Stimulated activated naive B cell treated with anti-CD40 and anti-IgM and Interleukin-4, amounts not matched to agents 10 μg/mL and 1 μg/mL and 100 μg/mL, for 72 hours (primary cell): ENCODE measurements at places on chromosomes 1 and 21.

DNA sequence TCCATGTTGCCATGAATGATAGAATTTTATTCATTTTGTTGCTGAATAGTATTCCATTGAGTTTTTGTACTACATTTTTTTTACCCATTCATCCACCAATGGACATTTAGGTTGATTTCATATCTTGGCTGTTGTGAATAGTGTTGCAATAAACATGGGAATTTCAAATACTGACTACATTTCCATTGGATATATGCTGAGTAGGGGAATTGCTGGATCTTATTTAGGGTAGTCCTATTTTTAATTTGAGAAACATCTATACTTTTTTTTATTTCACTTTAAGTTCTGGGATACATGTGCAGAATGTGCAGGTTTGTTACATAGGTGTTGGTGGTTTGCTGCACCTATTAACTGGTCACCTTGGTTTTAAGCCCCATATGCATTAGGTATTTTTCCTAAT lies 38.8 kb upstream of the TNFSF4 start:
- DNase-seq, result no peak

- DNase-seq, result no peak
Measured at GRCh38 chr1:240672132-240672811, 60.3 kb upstream of the GREM2 start.

DNA sequence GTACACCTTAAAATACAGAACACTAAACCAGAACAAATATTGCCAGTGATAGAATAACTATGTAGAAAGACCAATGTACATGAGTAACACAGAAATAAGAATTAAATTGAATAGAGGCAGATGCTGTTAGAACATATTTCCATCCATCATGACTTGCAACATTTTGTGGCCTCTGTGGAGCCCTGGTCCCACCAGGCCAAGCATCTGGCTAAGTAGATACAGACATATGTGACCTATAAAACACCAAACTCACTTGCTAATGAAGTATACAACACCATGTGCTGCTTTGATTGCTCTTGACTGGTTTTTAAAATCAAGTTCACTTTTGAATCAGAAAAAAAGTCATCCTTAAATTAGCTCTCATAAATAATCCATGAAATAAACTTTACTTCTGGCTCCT lies 20.5 kb downstream of the SLC19A2 start:
- DNase-seq, result no peak

- no peak for DNase-seq
Measured at GRCh38 chr1:88779880-88780279, 95.8 kb downstream of the PKN2 start.

- no peak for DNase-seq
Measured at GRCh38 chr1:17890056-17890814, 135.1 kb downstream of the ACTL8 start.

- no peak for DNase-seq
Measured at GRCh38 chr1:33948291-33948690, 84.4 kb downstream of the HMGB4 start.

DNA sequence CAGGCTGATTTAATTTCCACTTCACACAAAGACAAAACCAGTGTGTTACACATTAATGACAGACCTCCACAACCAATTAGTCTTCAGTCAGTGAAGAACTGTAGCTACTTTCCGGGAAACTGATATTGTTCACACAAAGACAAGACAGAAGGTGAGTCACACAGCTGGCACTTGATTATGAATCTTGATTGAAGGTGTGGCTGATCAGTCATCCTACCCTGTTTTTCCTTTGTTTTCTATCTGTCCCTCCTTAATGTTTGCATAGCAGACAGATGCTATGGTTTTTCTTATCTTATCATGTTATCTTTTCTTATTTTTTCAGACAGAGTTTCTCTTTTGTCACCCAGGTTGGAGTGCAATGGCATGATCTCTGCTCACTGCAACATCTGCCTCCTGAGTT lies 185.1 kb upstream of the GREM2 start:
- DNase-seq, result no peak

DNA sequence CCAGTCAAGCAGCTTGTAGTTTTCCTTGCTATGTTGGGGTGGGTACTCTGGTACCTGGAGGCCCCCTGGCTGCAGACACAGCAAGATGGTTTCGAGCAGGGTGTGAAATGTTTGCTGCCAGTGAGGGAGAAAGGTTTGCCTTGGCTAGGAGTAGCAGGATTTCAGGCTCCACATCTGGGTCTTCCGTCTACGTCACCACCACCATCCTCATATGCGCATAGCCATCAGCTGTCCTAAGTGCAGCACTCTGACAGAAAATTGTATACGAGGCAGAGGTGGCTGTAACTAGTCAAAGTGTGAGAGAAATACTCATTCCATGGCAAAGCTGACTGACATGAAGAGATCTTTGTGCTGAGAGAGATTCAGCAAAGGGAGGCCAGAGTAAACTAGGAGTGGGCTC lies 212.6 kb downstream of the NFIA start:
- DNase-seq, result no peak

DNA sequence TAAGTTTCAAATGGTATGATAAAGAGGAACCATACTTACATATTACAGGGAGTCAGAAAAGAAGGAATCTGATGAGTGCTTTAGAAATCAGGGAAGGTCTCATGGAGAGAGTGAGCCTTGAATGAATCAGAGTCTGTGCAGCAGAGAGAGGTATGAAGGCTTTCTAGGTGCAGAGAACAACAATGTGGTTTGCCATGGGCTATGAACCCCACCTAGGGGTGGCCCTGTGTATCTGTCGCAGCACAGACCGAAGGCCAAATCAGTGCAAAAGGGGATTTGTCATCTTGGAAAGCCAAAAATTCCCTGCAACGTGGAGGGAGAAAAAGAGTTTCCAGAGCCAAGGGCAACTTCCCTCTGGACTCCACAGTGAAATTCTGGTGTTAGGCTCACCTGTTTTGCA lies 3.5 kb downstream of the PAPPA2 start:
- DNase-seq, result no peak

- DNase-seq, result no peak
Measured at GRCh38 chr1:7919880-7920279, 20.8 kb downstream of the TNFRSF9 start.

DNA sequence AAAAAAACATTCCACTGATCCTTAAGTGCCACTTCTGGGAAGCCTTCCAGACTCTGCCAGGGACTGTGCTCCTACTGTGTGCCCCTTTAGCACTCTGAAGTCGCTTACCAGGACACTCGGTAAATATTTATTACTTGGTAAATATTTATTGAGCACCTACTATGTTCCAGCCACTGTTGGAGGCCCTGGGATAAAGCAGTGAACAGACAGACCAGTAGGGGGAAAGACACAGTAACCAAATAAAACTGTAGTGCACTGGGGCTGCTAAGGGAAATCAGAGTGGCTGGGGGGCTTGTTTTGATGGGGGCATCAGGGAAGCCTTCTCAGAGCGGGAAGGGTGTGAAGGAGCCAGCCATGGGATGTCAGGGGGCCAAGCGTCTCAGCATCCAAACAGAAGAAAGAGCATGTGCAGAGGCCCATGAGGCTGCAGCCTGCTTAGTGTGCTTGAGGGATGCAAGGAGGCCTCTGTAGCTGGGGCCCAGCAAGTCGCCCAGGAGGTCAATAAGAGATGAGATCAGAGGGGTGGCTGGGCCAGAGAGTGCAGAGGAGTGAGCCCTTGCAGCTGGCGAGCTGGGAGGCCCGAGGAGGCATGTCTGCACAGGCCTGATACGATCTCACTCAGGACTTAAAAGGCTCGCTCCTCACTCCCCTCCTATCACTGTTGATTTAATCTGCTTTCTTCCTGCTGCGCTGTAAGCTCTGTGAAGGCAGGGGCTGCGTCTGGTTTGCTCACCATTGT lies 28.6 kb downstream of the KAZN start:
- DNase-seq, result no peak

DNA sequence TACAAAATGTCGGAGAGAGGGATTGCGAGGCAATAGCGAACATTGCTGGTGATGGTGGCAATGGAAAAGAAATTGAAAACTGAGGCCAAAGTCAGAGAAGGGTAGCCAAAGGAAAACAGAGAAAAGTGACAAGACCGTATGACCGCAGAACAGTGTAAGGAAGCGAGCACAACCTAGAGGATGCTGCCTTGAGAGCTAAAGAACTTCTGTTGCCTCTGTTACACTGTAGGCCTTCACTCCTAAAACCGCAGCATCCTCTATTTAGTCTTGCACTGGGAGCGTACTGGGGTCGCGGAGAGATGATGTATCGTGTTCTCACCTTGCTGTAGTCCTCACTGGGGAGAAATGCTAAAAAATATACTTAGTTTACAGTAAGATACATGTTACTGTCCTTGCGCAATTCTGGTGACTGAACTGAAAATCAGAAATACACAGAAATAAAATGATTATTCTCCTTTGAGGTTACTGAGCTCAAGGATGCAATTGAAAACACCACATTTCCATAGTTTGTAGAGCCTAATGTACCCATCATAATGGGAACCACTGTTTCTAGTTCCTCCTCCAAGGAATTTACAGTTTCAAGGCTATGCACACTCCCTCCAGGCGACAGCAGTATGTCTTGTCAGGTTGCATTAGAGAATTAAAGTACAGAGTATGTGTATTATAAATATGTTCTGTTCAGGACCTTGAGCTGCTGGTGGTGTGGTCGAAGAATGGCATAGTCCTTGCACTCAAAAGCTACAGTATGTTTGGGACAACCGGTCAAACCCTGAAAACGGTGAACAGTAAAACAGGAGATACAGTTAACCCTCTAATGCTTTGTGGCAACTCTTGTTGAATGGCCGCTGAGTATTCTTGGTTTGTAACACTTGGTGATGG lies 1.3 kb downstream of the NEK7 start:
- DNase-seq, result no peak

DNA sequence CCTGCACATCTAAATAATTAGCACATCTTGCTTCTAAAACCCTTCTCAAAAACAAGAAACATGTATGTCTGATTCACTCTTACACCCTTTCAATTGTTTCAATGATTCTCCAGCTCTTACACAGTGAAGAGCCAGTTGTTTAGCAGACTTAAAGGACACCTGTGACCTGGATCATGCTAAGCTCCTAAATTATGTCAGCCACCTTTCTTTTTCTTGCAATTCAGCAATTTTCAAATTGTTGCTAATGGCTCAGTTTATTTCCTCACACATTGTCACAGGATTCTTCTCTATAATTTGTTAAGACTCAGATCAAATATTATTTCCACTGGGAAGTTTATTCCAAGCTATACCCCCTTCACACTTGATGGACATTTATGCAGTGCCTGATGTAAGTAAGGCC lies 413.2 kb downstream of the PLA2G4A start:
- no peak for DNase-seq

GRCh38 chr1:52203935-52204625 lies 62.2 kb downstream of the ZFYVE9 start:
- DNase-seq, result no peak

- DNase-seq, result peak; percentile 18
Measured at GRCh38 chr1:165828669-165829329, 1.4 kb downstream of the UCK2 start.

DNA sequence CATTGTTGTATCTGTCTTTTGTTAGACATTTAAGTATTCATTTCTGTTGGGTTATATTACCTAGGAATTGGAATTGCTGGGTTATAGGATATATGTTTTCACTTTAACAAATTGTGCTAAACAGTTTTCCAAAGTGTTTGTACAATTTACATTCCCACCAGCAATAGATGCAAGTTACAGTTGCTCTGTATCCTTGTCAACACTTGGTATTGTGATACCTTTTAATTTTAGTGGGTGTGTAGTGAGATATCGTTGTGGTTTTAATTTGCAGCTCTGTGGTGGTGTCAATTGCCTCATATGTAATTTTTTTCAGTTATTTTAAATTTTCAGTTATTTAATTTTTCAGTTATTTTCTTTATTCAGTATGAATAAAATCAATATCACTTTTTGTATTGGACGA lies 7.4 kb upstream of the DPH5 start:
- DNase-seq, result no peak
